ENCODE measurements at places on chromosomes 12 and 14.

DNA sequence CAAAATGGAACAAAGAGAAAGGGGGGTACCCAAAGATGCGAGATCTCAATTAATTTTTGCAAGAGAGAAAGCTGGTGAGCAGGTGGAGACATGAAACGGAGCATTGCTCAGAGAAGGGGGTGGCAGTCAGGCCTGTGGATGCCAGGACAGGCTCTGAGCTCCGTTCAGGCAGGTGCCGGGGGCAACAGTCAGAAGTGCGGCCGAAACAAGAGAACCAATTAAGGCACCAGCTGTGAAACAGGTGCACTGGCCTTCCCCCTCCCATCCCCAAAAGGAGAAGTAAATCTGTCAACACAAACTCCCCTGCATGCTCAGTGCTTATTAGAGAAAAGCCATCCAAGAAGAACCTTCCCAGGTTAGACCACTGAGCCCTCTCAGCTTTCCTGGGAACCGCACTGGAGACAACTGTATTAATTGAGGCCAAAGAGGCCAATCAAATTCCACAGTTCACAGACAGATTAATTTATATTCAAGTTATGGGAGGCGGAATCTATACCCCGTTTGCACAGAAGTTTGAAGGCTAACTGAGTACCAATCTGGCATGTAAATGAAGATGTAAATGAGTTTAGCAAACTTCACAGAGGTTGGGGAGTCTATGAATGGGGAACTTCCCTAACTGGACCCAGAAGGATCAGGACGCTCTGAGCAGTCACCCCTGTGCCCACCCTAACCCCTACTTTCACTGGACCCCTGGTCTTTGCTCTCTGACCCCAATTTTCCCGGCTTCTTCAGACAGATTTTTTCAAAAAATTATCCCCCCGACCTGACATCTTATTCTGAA is 20.9 kb downstream of the OAS2 start:
- no peak for DNase-seq

GRCh38 chr12:116717466-116718437 is 20.1 kb downstream of the SPRING1 start:
- no peak for DNase-seq

DNA sequence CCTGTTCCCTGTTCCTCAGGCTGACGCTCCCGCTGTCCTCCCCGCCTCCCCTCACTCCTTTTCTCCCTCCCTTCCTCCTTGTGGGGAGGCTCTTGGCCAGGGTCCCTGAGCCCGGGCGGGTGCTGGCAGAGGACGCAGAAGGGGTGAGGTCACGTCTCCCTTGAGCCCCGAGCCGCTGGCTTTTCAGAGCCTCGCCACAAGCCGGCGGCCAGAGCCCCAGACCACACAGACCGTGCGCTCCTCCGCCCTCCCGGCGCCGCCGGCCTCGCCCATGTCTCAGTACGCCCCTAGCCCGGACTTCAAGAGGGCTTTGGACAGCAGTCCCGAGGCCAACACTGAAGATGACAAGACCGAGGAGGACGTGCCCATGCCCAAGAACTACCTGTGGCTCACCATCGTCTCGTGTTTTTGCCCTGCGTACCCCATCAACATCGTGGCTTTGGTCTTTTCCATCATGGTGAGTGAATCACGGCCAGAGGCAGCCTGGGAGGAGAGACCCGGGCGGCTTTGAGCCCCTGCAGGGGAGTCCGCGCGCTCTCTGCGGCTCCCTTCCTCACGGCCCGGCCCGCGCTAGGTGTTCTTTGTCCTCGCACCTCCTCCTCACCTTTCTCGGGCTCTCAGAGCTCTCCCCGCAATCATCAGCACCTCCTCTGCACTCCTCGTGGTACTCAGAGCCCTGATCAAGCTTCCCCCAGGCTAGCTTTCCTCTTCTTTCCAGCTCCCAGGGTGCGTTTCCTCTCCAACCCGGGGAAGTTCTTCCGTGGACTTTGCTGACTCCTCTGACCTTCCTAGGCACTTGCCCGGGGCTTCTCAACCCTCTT is at the start of gene TMEM233:
TMEM233 (plus strand) TSS at position 197 of the 821 bp plus-strand sequence; CDS start at position 272, 75 bp downstream.
- no peak for DNase-seq

GRCh38 chr14:94936901-94937685 is 167.2 kb upstream of the GSC start:
- no peak for DNase-seq

DNA sequence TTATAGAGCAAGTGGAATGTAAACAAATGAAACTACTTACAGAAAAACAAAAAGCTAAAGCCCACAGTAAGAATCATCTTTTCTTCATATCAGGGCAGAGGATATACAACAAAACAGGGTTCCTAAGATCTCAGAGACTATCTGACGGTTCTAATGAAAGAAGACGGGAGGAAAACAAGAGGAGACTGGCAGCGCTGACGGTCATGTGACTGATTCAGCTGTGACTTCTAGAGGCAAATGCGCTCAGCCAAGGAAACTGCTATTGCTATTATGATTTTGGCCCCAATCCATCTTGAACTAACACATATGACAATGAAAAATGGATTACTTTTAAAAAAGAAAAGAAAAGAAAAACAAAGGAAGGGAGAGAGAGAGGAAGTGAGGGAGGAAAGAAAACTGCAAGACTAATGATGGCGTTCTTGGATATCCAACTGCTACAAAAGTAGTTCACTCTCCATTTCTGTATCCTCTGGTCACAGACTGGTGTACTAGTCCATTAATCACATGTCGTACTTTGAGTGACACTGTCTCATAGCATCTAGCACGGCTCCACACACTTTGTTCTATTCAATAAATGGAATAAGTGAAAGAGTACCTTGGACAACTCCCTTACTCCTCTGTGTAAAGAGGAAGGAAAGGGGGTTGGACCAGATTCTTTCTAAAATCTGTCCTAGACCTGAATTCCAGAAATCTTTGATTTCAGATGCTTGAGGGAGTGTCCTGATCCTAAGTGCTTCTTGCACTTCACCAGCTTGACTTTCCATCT is 119.3 kb downstream of the DAD1 start:
- DNase-seq: no peak

GRCh38 chr12:92075425-92075914 is 70.2 kb downstream of the BTG1 start:
- no peak for DNase-seq

GRCh38 chr12:120214626-120215356 is 13.9 kb upstream of the RPLP0 start:
- no peak for DNase-seq

DNA sequence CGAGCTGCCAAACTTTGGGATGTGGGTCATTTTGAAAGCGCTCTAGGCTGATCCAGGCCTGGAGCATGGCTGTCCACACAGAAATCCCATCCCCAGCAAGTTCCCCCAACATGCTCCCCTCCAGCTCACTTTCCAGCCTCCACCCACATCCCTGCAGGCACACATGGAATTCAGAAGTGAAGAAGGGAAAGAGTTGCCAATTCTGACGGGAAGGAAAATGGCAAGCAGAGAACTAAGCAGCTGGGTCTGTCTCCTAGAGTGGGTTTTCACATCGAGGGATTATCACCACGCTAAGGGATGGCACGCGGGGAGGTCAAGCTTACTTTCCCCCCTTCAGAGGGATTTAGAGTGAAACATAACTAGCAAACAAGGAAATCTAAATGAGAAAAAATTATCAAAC is 142.3 kb downstream of the RIMBP2 start:
- DNase-seq: no peak

DNA sequence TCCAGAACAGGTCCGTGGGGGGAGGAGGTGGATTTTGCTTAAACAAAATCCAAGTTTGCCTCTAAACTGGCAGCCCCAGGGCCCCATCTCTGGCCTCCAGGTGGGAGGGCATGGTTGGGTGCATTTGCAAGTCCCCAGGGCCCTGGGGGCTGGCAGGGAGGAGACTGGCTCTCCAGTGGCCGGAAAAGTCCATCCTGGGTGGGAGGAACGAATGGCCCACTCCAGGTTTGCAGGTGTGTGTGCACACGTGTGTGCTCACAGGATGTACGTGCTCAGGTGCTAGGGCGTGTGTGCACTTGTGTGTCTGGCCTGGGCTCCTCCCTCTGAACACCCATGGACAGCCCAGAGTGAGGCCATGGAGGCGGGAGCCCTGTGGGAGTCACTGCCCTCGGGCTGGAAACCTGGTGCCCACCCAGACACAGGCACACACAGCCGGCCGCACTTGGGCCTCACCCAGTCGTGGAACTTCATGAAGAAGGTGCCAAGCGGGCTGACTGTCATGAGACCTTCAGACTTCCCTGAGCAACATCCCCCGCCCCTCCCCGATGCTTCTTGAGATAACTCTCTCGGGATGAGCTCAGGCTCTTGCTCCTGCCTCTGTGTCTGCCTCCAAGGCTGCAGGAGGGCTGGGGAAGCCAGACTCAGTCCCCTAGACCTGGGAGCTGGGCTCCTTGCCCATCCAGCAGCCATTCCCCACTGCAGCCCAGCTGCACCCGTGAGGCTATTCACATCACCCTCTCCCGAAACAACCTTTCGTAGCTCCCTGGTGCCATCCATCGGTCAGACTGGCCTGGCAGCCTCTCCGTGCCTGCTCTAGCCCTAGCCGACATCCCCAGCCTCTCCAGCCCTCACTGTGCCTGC is 9.4 kb downstream of the AHNAK2 start:
- no peak for DNase-seq

- no peak for DNase-seq
Observed at GRCh38 chr12:80939231-80939950, 1.7 kb upstream of the LIN7A start.

Measured in effector CD8-positive, alpha-beta T cell (primary cell).